ENCODE measurements at places on chromosomes 2 and 18. TPM values are rescaled to one million over a fixed set of nuclear protein-coding genes. Genes with fewer than 3 reads are reported as not detected.
A peak's percentile ranks its signal among the peaks of the same experiment; 100 is the strongest.

TTLL4 gene
- total RNA-seq = 33.6 TPM

UGP2 gene
- total RNA-seq = 78.4 TPM

TSPYL6 gene
- total RNA-seq = not detected

- DNase-seq = peak; percentile 26
These were observed 76.7 kb upstream of the TWIST2 start for GRCh38 chr2:238771218-238771617.

GRCh38 chr2:45280794-45281193 is 271.5 kb upstream of the SIX2 start:
- DNase-seq = no peak

DNA sequence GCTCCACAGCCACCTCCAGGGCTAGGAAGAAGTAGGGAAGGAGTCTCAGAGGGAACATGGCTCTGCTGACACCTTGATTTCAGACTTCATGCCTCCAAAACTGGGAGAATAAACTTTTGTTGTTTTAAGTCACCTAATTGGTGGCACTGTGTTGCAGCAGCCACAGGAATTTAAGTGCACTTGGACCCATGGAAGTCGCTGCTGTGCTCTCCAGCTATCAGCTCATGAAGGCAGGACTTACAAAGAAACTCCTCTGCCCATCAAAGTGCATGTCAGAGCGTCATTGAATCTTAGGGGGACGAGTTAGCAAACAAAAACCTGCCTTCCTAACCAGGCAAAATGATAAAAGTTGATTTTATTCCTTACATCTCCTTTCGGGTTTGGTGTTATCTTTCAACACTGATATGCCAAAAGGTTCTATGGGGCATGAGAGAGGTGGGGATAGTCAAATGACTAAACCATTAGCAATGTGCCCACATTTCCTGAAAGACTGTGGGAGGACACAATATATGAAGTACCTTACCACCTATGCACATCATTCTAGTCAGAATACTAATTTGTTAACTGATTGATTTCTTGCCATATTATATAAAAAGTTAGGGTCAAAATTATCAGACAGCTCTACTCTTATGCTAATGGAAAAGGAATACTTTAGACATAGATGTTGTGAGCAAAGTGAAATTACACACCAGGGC is 235.8 kb upstream of the TNP1 start:
- DNase-seq = no peak

- no peak for DNase-seq
These were observed 122.9 kb upstream of the KLF7 start for GRCh38 chr2:207288628-207289027.

- DNase-seq = no peak
These were observed 78.4 kb downstream of the TGFA start for GRCh38 chr2:70475266-70475665.

- no peak for DNase-seq
These were observed 32.9 kb downstream of the EHD3 start for GRCh38 chr2:31266804-31267203.

DNA sequence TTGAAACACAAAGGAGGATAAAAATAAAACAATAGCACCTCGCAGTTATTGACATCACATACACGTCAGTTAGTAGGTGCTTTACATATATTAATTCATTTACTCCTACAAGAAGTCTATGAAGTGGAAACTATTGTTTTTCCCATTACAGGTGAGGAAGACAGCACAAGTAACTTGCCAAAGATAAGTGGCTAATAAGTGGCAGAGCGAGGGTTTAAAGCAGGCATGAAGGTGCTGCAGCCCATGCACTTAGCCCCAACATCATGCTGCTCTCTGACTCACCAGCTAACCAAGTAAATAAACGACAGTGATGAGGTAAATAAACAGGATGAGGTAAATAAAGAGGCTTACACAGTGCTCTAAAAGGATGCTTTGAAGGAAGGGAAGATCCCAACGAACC is 498.6 kb upstream of the ZEB2 start:
- DNase-seq = no peak

Measured in MCF 10A (cell line).